ENCODE measurements at places on chromosomes 7 and 10.

DNA sequence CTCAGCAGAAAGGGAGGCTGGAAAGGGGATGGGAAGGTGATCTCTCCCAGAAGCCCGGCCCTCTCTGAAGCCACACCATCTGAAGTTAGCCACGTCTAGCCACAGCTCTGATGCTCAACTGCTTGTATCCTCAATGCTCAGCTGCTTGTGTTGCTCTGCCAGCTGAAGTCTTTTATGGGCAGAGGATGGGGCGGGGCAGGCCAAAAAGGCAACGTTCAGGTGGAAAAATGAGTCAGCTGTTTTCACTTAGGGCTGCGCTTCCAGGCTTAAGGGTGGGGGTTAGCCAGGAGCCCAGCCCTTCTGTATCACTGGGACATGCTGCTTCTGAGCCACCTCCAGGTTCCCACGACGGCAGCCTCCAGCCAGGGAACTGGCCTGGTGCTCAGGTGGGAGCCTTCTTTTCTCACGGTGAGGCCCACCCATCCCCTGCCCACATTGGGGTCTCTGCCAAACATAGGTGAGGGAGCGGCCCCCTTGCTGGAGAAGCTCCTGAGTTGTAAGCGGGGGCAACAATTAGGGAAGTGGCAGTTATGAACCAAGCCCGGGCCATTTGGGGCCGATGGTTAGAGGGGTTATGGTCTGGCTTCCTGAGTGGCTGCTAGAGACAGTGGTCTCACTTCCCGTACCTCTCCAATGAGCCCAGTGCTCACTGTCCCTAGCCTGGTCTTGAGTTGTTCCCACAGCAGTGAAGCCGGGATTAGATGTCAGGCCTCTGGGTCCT, 44.9 kb upstream of the CNPY1 start:
- DNase-seq: no peak

GRCh38 chr10:123229927-123230630, 75.9 kb downstream of the BUB3 start:
- no peak for DNase-seq

- DNase-seq: no peak
These were observed 149.4 kb downstream of the GLI3 start for GRCh38 chr7:42087616-42088015.

- DNase-seq: no peak
These were observed 3.9 kb upstream of the CD36 start for GRCh38 chr7:80634505-80634904.

DNA sequence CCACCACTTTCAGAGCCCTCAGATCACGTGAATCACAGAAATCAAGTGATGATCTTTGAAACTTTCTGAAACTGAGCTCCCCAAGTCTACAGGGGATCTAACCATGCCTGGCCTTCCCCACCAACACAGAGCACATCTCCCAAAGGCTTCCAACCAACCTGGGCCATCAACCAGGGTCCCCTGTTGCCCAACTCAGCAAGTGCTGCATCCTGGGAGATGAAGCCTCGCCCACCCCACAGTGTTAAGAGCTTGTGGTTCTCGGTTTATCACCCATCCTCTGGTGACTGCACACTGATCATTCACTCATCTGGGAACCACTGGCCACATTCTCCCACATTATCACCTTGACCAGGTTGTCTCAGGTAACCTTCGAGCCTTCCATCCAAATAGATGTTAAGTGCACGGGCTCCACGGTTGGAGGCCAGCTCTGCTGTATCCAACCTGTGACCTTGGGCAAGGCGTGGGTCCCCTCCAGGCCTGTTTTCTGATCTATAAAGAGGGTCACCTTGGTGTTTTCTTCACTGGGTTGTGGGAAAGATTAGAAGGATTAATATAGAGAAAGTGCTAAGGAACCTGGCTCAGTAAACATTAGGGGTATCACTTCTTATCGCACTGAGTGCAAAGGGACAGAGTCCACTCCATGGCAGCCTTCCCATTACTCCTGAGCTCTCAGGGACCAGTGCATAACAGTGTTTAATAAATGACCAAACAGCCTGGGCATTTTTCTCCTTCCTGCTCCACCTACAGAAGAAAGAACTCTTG, 3.6 kb downstream of the ZNF488 start:
- DNase-seq: no peak

Measured in HS-27A (cell line).